NCI-H460 (cell line): ENCODE measurements at places on chromosomes 13 and 19.

DNA sequence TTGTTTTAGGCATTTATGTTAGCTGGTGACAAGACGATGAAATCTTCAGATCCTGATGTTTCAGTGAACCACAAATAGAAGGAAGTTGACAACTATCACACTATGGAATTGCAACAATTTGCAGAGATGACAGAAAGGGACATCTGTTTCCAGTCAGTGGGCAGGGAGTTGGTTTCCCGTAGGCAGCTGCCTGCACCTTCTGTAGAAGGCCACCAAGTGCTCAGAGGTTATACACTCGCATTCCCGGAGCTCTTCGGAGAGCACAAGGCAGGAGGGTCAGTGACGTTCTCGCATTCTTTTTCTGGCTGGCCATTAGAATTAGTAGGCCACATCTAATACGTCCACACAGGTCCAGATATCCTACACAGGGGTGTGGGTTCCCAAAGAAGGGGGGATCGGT is 129.4 kb downstream of the SHISA2 start:
- no peak for DNase-seq

- no peak for DNase-seq
Observed at GRCh38 chr19:23098988-23099387, 17.8 kb upstream of the ZNF730 start.

DNA sequence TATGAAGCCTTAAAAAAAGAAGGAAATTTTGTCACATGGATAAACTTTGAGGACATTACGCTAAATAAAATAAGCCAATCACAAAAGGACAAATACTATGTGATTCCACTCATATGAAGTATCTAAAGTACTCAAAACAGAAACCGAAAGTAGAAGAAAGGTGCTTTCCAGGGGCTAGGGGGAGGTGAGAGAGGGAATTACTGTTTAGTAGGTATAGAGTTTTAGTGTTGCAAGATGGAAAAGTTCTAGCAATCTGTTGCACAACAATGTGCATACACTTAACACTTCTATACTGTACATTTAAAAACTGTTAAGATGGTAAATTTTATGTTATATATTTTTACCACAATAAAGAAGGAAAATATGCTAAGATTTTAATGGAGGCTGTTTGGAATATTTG is 83.0 kb downstream of the POLR1D start:
- no peak for DNase-seq

GRCh38 chr13:110319397-110319773 is 12.3 kb downstream of the COL4A2 start:
- no peak for DNase-seq

- DNase-seq = peak; percentile 8
Observed at GRCh38 chr19:38917921-38918491, 6.0 kb upstream of the CCER2 start.

DNA sequence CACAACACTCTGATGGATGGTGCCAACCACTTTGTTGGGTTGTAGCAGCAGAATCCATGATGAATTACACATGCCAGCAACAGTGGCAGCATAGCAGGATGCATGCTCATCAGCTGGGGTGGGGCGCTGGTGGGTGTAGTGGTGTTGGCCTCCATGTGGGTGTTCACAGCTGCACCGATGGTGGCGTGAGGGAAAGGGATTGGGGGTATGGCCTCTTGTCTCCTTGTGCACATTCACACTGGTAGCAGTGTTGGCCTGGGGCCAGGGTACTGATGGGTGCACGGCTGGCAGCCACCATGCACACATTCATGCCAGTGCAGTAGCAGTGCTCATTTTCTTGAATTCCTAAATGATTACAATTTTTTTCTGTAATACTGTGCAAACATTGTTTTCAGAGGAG is 2748.8 kb upstream of the PCDH20 start:
- DNase-seq = no peak

DNA sequence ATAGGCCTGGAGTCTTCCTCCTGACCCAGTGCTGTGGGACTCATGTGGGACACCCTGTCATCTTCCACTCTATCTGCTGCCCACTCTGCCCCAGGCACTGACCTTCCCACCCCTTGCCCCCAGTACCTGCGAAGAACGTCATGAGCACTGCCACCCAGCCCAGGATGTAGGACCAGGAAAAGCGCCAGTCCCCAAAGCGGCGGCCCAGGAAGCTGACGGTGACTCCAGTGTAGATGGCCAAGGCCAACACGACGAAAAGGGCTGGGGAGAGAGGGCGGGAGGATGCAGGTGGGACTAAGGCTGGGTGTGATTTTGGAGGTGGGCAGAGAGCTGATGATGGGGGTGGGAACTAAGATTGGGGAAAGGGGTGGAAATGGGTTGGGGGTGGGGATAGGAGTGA is 7.4 kb downstream of the LIM2 start:
- DNase-seq = no peak

DNA sequence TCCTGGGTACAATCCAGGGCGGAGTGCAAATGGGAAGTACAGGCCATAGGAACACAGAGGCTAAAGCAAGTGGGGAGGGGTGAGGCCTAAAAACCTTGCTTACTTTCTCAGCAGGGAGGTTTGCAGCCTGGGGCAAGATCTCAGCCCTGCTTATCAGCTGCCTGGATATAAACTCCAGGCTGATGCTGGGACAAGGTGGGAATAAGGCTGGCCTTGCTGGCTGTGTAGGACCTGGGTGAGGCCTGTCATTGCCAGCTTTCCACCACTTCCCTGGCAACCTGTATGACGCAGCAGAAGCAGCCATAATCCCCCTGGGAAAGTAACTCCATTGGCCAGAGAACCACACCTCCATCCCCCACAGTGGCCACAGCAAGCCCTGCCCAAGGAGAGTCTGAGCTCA is 279.1 kb upstream of the ATXN8OS start:
- DNase-seq = no peak

DNA sequence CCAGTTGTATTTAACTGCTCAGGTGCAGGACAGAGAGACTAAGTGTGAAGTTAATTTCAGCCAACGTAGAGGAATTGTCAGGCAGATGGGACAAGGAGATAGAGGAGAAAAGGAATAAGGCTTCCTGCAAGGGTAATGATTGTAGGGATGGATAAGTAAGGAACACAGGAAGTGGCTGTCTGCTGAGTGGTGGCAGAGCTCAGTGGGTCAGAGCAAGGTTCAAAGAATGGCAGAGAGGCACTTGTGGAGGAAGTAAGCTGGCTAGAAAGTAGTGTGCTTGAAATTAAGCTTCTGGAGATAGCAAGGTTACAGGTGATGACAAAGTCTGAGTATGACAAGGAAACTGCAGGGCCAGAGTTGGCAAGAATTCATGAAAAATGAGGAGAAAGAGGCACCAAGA is 47.9 kb downstream of the USPL1 start:
- no peak for DNase-seq

DNA sequence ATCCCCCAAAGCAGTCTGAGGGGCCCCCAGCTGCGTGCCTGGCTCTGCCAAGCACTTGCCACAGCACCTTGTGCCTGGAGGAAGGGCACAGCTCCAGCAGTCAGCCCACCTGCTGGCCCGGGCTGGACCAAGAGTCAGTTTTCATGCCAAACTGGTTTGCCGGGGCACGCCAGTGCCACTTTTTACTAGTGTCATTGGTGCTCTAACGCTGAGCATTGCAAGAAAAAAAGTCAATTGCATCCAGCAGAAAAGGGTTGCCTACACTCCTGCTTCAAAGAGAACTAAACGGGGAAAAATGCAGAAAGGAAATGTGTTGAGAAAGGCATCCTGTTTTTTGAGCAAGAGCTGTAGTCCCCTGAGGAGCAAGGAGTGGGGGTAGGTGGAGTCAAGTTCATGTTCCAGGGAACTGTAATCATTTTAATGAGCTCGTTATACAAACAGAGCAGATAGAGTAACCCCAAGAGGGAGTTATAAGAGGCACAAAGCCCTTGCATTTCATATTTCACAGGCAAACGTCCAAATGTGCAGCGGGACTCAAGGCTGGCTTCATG is 68.4 kb downstream of the F2RL3 start:
- DNase-seq = no peak

DNA sequence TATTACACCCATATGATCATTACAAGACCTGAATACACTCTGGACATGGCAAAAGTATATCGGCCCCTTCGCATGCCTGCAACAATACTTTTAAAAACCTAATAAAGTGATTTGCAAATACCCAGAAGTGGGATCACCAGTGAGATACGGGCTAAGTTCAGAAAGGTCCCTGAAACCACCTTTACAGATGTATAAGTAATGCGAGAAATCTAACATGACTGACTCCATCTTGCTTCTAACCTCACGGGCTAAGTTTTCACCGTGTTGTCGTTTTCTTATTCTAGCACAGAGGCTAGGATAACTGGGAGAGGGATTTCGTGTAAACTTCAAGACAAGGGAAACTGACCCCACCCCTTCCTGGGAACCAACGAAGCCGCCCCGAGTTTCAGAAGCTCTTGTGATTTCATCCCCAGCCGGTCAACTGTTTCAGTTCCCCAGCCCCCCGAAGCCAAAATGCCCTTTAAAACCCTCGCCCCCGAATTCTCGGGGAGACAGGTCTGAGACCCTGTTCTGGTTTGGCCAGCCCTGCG is 703 bp downstream of the NEK3 start:
- peak; percentile 2 for DNase-seq

DNA sequence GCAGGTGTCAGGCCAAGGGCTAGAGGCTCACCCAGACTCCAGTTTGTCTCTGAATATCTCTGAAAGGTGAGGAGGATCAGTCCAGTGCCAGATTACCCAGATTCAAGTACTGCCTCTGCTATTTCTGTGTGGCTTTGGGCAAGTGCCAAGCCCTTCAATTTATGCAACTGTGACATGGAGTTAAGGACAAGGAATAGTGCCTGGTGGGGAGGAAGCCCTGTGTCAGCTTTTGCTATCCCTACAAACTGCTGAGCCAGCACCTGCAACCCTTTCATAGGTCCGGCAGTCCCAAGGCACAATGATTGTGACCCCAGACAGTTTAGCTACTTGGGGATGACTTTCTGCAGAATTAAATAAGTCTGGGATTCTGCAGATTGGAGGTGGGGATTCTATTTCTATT is 123.0 kb downstream of the KL start:
- no peak for DNase-seq

DNA sequence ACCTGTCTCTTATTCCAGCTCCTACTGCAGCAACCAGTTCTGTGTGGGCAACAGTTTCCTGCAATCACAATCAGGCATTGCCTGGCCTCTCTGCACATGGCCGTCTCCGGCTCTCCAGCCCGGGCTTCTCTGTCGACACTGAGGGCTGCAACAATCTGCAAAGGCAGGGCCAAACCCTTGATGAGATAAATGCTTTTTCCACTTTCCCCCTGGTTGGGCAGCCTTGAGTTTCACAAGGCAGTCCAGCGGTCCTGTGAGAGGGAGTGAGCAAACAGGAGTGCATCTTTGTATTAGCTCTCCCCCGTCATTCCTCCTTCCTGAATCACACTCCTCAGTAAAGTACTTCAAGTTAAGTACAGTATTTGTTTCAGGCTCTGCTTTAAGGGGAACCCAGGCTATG is 40.7 kb upstream of the VWA8 start:
- no peak for DNase-seq

GRCh38 chr19:37994823-37995130 is 87.8 kb downstream of the SIPA1L3 start:
- no peak for DNase-seq

GRCh38 chr19:10691178-10691881 is 9.9 kb upstream of the QTRT1 start:
- DNase-seq = no peak

GRCh38 chr19:22625266-22626035 is 8.7 kb upstream of the ZNF492 start:
- DNase-seq = no peak

DNA sequence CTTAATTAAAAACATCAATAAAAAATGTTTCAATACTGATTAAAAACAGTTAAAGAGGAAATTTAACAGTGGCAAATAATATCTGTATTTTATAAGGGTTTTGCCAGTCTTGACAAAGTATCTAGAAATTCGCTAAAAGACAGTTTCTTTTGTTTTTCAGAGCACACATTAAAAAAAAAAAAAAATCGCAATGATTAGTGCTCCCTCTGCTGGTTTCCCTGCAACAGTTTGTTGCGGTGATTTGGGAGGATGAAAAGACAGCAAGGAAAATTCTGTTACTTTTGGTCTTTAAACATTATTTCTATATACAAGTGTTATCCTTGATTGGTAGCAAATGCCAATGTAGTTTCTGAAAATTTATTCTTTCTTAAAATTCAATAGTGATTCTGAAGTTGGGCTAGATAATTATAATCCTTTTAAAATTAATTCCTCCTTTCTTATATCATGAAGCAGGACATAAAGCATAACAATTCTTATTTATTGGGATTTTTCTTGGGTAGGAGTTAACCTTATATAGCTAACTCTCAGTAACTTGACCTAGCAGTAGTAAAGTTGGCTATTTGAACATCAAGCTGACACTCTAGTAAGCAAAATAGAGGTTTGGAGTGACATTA is 23.1 kb upstream of the SPRY2 start:
- DNase-seq = no peak

- DNase-seq = no peak
Observed at GRCh38 chr19:47390533-47391488, 28.5 kb downstream of the MEIS3 start.

- no peak for DNase-seq
Observed at GRCh38 chr13:114054264-114054663, 78.2 kb downstream of the RASA3 start.

- no peak for DNase-seq
Observed at GRCh38 chr13:67518785-67519184, 288.6 kb upstream of the PCDH9 start.

GRCh38 chr13:42788601-42789000 is 7.2 kb downstream of the FAM216B start:
- no peak for DNase-seq
